ENCODE measurements at places on chromosomes 12 and 14.

DNA sequence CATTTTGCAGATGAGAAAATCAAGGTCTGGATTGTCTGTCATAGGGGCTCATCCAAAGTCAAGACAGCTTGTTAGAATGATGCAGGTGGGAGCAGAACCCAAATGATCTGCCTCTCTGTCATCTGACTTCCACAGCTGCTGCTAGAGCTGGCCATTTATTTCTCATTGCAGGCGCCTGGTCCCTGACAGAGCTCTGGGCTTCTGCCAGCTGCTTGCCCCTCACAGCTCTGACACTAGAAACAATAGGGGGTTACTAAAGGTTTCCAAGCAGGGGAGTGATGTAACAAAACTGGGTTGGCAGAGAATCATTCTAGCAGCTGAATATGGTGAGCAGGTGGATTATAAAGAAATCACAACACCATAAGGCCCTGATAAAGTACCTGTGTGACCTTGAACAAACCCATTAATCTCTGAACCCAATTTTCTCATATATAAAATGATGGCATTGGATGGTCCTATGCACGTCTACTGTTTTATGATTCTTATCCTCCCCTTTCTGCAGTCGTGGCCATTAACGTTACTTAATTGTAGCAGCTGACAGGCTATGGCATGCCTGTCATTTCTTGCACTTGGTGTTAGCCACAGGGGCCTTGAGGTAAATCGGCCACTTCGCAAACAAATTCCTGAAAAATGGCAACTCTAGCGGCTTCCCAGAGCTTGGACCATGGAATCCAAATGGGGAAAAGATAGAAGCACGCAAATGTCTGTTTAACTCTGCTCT, 134.6 kb downstream of the RMST start:
- no peak for DNase-seq

GRCh38 chr14:50343434-50343833, 31.3 kb downstream of the DMAC2L start:
- DNase-seq: no peak

GRCh38 chr12:34599530-34600513, 577.5 kb downstream of the ALG10 start:
- DNase-seq: no peak

DNA sequence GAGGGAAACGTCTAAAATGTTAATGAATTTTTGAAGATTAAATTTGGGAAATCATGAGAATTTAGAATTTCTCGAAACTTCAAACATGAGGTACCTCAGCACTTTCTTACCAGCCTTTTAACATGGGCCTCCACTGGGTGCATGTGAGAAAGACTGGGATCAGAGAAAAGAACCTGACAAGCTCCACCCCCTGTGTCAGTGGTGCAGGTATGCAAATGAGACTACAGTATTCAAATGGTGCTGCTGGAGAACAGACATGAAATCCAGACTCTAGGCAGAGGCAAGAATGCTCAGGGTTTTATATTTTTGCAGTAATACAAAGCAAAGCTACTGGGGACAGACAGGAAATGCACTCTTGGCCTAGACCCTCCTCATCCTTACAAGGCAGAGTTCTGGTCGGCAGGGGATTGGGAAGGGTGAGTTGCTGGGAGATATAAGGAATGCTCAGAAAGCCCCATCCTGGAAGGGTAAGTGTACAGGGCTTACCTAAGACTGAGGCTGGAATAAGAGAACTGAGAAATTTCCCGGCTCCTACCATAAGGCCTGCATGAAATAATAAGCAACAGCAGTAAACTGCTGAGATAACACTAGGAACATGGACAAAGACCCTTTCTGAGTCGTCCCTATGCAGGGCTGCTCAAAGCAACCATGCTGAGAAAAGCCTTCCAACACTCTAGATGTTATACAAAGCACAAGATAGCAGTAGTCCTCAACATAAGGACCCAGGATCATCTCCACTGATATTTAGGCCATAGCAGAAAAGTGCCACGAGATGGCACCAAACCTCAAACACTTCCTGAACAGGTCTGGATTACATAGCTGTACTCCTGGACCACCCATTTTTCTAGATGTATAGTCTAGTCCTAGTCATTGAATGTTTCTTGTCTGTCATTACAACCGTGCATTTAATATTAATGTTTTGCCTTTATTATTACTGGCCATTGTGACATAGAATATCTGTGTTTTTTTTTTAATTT, 260.8 kb downstream of the RASSF9 start:
- peak; percentile 24 for DNase-seq

DNA sequence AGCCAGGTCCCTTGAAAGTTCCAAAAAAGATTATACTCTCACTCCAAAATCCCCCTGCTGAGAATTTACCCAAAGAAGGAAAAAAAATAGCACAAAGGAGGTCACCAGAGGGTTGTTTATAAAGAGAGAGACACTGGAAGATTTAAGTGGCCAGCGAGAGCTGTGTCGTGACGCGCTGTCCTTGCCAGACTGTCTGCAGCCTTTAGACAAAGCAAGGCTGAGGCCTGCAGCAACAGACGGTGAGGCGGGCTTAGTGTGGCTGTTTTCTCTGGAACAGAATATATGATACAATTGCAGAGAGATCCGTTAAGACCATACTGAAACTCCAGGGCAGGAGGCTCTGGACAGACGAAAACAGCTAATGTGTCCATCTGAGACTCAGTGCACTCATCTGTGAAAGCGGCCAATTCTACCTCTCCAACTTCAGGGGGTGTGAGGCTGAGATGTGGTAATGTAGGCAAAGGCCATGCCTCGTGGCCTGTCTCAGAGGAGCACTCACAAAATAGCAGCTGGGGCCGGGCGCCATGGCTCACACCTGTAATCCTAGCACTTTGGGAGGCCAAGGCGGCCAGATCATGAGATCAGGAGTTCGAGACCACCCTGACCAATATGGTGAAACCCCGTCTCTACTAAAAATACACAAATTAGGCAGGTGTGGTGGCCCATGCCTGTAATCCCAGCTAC, 36.2 kb downstream of the ANAPC7 start:
- DNase-seq: no peak

DNA sequence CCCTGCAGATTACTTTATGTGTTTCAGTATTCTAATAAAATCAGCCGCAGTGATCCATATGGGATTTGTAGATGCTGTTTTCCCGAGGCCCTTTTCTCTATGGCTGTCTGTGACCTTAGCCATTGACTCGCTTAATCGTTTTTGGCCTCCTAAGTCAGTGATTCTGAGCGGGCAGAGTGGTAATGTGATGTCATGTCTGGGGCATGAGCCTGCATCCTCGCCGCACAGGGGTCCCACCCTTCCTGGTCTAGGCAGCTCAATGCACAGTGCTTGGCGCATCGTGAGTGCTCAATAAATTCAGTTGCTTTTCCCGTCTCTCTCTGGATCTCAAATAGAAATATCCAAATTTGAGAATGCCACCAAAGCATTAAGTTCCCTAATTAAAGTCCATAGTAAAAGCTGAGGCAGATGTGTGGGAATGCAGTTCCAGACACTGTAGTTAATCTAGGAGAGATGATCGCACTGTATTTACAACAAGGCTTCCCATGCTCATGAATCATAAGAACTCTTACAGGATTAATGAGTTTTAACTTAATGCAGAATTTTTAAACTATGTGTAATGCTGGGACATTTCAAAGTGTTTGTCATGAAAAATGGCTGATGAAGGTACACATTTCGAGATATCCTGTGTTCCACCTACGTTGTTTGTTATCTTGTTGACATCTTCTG, 29.3 kb downstream of the HMGA2 start:
- no peak for DNase-seq

DNA sequence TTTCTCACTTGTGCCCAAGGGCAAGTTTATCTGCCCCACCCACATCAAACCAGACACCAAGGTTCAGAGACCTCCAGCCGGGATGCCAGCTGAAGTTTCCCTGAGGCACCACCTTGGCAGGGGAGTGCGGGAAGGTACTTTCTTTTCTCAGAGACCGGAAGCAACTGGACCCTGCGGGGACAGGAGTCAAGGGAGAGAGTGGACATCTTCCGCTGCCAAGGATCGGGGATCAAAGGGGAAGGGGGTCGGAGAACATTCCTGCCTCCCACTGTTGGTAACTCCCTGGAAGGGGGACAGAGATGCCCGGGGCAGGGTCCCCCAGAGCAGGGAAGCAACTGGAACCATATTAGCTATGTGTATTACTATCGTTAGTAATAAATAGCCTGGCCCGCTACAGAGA, 161.8 kb downstream of the DICER1 start:
- DNase-seq: no peak

- DNase-seq: no peak
Measured at GRCh38 chr12:62294378-62294777, 34.2 kb downstream of the USP15 start.

DNA sequence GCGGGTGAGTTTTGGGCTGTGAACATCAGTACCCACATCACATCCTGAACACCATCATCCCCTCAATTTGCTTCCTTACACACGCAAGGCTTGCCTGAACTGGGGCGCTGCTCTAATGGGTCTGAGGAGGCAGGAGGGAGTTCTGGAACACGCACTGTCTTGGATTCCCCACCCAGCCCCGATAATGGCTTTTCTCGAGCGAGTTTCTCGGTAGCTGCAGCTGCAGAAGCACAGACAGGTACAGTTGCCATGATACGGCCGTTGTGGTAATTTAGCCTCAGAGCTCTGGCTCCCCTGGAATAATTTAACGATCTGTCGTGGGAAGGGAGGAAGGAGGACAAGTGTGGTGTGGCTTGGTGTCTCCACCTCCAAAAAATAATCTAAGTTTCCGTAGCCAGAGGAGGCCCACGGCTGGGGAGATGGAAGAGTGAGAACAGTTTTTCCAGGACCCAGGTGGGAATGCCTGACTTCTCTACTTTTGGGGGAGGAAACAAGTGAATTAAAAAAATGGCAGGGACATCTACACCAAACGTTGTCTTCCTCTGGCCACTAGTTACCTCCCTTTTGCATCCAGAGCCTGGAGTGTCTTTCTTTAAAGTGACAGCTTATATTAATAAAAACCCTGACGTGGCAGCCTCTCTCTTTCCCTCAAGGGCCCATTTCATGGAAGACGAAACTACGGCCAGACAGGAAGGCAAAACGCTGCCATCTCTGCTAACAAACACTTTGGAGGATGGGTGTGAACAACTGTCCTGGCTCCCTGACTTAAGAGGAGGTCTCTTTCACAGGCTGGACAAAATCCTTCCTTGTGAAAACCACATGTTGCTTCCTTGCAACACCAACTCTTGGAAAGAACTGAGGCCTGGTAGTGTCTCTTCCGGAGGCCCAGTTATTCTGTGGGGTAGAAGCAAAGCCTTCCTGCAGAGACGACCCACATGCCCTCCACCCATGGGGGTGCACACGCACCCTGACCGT, 84.8 kb downstream of the RBM19 start:
- DNase-seq: peak; percentile 20

DNA sequence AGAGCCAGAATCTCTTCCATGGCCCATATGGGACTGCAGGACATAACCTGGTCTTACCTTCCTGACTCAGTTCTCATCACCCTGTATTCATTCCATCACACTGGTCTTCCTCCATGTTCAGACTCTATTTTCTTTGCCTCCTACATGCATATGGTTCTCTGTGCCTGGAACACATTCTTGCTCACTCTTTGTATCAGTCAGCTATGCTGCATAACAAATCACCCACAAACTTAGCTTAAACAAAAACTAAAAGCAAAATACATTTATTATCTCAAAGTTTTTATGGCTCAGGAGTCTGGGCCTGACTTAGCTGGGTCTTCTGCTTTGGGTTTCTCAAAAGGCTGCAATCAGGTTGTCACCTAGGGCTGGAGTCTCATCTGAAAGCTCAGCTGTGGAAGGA, 712.6 kb upstream of the TBX3 start:
- DNase-seq: no peak

DNA sequence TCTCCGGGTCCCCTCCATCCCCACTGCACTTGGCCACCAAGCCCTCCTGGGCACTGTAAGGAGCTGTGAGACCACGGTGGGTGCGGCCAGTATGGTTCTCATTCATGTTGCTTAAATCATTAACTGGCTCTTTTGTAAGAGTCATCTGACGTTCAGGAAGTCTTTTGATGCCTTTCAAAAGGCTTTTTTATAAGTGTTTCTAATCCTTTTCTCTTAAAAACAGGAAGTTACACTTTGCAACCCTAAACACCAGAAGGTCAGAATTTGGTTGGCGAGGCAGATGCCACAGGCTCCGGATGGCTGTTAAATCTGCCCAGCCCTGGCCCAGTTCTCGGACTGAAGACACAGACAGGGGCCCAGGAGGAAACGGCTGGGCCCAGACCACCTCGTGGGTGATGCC, 26.1 kb upstream of the DIO3 start:
- no peak for DNase-seq

- no peak for DNase-seq
Measured at GRCh38 chr12:116126610-116127009, 150.9 kb downstream of the MED13L start.

- no peak for DNase-seq
Measured at GRCh38 chr14:96962337-96962736, 165.2 kb downstream of the VRK1 start.

GRCh38 chr12:45785315-45785714, 55.8 kb downstream of the ARID2 start:
- DNase-seq: no peak

- DNase-seq: no peak
Measured at GRCh38 chr14:36818246-36818645, 156.6 kb downstream of the PAX9 start.

DNA sequence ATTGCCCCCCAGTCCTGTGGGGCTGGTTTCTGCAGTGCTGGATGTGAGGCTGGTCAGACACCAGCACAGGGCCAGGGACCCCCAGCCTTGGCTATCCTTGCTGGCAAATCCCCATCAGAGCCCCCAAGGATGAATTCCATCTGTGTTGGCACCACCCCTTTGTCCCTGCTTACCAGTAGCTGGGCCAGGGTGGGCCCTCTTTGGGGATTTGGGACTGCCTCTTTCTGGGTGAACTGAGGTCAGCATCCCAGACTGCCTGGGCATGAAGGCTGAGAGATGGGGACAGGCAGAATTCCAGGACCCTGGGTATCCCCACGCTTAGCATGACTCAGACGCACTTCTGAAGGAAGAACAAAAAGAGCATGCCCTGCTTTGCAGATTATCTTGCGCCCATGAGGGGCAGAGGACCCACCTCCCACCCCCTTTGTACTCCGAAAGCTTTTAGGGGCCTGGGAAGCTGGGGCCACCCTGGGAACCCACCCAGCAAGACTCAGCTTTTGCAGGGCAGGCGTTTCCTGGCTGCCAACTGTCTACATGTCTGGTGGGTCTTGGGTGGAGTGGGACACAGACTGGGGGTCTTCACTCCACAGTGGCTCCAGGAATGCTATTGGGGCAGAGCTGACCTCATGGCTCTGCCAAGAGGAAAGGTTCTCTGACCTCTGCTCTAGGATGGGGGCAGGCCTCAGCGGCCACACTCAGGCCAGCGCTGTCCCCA, 26.8 kb downstream of the RFLNA start:
- DNase-seq: no peak

- no peak for DNase-seq
Measured at GRCh38 chr14:24132061-24132685, 1.7 kb downstream of the FITM1 start.

DNA sequence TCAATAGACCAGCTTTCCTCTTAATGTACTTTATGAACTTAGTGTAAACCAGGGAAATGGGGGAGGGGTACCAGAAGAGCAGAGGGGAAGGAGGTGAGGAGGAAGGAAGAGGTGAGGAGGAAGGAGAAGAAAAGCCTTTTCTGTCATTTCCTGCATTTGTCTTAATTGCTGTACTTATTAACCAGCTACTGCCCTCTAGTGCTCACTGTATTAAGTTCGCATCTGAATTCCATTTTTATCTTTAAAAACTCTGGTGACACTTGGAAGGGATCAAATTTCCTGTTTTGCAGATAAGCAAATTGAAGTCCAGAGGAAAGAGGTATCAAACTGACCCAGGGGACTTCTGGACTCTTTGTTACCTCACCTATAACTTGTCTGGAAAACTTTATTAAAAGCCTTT, 22.2 kb downstream of the MANSC1 start:
- DNase-seq: peak; percentile 33

Measured in skin of body (tissue), 3 donors.